ENCODE measurements at places on chromosomes 5 and 9.

- no peak for DNase-seq
These were observed 35.6 kb downstream of the NTRK2 start for GRCh38 chr9:84705128-84705527.

GRCh38 chr9:86241216-86241615 lies 18.2 kb downstream of the C9orf153 start:
- DNase-seq = no peak

DNA sequence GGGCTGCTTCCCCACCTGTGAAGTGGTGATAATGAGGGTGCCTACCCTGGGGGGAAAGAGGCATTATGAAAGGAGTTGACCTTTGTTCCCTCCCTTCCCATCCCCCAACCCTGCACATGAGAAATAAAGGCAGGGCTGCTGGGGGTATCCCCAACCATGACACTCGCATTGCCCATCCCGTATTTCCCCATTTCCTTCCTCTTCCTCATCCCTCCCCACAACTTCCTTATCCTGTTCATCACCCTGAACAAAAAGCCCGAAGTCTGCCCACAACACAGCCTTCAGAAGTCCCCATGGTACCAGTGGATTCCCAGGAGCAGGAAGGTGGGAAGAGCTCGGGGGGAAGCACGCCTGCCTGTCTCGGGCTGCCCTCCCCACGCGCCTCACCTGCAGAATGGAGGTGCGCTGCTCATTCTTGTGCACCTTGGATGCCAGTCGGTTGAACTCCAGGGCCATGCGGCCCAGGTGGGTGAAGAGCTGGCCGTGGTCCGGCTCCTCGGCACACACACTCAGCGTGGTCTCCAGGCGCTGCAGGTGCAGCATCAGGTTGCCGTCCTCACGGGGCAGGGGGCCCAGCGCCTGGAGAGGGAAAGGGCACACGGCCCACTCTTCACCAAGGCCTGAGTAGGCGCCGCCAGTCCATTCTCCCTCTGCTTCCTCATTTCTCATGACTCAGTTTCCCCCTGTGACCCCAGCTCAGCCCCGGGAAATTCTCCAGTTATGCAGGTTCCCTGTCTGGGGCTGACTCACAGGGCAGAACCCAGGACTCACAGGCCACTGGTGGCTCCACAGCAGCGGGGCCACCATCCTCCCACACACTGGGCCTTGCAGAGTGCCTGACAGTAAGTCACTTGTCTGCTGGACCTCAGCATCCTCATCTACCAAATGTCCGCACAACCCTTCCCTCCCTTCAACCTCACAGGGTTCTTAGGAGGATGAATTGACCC lies 24.2 kb downstream of the TNIP1 start:
- no peak for DNase-seq

DNA sequence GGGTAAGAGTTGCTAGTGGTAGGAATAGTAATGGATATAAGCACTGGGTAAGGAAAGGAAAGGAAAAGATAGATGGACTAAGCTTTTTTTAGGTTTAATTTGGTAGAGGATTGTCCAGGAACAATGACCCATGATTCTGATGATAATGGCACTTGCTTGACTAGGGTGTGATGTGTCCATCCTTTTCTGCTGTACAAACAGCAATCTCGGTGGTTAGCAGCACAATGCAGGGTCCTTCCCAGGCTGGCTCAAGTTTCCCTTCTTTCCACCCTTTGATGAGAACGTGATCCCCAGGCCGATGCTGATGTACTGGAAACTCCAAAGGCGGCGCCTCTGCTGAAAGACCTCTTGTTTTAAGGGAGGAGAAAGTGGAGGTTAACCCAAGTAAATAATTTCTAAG lies 105.3 kb downstream of the TMEM167A start:
- DNase-seq = no peak

- DNase-seq = no peak
These were observed 97.2 kb downstream of the TRIM36 start for GRCh38 chr5:115072266-115073064.

- DNase-seq = no peak
These were observed 93.6 kb downstream of the TLE4 start for GRCh38 chr9:79665369-79665768.

- no peak for DNase-seq
These were observed 322.4 kb upstream of the ADAMTS16 start for GRCh38 chr5:4817767-4818166.

DNA sequence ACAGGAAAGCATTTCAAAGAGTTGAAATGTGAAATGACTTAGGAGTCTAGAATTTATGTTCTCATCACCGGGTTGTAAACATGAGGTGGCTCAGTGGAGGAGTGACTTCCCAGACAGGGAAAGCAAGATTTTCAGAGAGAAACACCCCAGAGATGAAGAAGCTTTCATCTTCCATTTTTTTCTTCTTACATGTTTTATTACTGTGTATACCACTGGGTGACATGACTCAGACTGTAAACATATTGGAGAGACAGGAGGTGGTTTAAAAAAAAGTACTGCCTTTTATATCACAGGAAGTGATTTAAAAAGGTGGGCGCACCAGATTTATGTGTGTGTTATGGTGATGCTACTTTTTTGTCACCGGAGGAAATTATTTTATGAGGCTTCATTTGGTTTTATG lies 209.1 kb upstream of the TUT7 start:
- DNase-seq = no peak

DNA sequence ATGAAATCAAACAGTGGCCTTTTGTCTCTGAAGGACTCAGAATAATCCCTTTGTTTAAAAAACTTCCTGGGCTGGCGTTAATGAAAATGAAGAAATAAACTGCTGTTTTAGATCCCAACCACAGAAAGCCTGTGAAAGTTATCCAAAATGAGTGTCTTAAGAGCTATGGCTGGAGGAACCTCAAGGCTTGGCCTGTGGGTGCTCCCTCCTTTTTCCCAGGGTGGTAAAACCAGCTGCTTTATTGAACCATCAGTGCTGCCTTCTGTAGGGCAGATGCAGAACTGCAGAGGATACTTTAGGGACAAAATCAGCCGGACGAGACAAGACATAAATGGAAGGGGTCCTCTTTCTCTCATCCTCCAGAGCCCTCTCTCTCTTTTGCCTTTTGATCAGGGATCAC lies 100.9 kb downstream of the SMARCA2 start:
- DNase-seq = no peak

DNA sequence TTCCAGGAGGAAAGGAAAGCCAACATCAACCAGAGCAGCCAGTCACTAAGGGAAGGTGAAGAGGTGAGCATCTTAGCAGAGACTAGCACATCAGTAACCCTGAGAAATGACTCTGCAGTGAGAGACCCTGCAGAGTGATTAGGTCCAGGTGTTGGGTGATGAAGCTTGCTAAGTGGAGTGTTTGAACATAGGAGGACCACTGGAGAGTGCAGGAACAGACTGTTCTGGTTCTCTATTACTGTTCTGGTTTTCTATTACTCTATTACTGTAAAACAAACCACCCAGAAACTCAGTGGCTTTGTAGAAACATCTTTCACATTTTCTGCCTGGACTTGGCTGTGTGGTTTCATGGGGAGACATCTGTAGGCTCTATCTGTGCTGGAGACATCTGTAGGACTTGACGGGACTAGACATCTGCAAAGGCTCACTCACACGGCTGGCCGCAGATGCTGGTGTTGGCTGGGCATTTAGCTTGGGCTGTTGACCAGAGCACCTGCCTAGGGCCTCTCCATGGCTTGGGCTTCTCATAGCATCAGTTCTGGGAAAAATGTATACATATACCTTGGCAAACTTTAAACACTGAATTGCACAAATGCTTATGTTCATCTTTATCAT lies 33.4 kb upstream of the SPATA31E1 start:
- DNase-seq = no peak

DNA sequence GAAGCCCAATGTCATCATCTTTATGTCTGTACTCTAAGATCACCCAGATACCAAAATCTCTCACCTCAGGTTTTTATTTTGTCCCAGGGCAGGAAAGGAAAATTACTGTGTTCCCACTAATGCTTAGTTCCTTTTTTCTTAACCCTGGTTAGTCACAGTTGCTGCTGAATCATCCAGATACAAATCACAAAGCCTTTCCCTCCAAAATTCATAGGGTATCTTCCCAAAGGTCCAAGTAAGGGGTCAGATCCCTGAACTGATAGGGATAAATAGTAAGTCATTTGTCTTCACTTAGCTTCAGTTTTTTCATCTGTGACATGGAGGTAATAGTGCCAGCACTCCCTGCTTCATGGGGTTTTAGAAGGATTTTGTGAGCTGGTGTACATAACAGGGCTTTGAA lies 2.2 kb downstream of the PLCXD3 start:
- DNase-seq = no peak

DNA sequence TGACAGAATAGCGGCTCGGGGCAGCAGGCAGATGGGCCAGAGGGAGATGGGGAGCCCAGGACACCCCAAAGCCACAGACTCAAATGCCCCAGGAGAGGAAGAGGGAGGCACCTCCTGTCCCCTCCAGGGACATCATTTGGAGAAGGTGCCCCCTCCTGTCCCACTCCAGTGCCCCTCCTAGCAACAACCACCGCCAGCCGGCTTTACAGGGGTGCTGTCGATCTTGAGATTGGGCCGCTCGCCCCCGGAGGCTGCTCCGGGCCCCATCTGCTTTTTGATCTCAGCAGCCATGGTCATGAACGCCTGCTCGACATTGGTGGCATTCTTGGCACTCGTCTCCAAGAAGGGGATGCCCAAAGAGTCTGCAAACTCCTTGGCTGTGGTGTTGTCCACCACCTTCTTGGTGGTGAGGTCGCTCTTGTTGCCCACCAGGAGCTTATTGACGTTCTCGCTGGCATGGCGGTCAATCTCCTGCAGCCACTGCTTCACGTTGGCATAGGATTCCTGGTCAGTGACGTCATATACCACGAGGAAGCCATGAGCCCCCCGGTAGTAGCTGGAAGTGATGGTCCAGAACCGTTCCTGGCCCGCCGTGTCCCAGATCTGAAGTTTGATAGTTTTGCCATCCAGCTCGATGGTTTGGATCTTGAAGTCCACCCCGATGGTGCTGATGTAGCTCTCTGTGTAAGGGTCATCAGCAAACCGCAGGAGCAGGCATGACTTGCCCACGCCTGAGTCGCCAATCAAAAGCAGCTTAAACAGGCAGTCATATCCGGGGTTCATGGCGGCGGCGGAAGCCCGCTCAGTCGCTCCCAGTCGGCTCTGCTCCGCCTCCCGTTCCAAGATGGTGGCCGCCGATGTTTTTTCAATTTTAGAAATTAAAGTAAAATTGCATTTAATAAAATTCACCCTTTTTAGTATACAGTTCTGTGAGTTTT lies 14.0 kb upstream of the FRMPD1 start:
- DNase-seq = no peak

DNA sequence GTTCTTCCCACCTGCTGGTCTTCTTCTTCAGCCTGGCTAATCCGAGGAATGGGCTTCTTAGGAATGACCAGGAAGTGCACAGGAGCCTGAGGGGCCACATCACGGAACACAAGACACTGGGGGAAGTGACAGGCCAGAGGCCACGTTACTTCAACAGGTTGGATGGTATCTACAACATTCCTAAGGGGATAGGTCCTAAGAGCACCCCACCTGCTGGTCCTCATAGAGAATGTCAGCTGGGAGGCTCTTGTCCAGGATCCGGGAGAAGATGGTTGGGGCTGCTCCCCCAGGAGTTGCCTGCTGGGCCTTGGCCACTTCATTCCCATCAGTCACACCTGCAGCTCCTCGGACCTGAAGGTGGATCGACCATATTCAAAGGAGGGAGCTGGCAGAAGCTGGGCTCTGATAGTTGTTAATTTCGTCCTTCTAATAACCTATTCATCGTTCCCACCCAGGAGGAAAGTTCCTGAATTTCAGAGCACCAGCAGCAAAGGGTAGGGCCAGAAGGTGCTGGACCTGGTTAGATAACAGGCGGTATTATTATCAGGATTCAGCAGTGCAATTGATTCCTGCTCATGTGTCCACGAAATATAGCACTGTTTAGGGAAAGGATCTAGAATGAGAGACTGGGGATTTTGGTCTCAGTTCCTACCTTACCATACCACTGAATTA lies 1.3 kb downstream of the HINT2 start:
- no peak for DNase-seq

DNA sequence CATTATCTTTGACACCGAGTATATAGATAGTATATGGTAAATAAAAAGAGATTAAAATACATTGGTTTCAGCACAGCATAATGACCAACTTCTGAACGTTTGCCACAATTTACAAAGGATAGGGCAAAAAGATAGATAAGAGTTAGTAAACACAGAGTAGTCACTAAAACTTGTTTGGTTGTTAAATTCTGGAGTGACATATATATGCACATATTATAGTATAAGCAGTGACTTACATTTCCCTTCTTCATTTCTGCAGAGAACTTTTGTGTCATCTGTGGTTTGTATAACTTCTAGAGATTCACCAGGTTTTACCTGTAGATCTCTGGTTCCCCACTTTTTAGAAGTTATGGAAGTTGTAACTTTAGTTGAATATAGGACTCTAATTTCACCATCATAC lies 44.4 kb upstream of the RICTOR start:
- no peak for DNase-seq

DNA sequence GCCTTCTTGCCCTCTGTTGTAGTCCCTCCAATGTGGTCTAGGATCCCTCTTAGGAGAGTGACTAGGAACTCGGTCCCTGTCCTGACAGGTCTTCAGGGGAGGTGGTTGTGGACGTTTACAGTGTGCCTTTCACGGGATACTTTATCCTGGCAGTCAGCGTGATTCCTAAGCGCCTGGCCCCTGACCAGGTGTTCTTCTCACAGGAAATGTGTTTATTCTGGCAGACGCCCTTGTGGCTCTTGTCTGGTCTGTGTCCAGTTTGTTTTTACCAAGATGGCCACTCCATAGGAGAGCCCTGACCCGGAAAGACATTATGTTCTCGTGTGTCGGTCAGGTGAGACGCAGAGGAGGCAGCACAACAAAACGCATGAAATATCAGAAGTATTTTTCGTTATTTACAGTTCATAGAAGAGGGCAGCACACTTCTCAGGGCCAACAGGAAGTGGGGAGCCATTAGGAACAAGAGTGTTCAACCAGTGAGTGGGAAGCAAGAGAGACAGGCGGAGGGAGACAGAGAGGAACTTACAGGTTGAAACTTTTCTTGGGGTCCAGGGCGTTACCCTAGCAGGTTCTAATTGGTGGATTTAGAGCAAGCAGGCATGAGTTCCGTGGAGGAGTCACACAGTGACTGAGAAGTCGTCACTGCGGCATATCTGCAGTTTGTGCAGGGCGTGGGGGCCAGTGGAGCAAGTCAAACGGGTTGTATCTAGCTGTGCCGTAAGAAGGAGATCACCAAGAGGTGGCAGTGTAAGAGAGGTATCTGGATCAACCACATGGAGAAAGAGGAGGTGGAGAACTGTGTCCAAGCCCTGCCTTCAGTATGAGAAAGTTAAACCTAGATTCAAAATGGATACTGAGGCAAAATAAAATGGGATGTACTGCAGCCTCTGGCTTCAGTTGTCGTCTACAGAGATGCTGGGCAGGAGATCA lies 412.9 kb downstream of the ZSWIM6 start:
- DNase-seq = no peak

- no peak for DNase-seq
These were observed 41.8 kb upstream of the LHFPL2 start for GRCh38 chr5:78690253-78690972.

- DNase-seq = no peak
These were observed 1.4 kb upstream of the MLLT3 start for GRCh38 chr9:20623748-20624124.

DNA sequence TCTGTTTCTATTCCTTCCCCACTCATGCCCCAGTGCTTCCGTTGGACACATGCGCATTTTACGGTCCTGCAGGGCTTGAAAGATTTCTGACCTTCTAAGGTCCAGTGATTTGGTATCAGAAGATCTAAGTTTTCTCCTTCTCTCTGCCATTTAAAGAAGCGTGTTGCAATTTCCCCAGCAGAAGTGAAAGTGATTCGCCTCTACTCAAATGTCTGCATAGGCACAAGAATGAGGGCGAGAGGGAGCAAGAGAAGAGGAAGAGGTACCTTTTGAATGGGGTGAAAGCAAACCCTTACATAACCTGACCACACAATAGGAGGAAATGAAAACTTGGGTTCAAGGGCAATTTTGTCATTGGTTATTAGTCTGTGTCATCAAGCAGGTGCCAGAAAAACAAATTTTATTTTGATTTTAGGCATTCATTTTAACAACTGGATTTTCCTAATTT lies 31.7 kb upstream of the NR3C1 start:
- no peak for DNase-seq
